ENCODE measurements at places on chromosomes 1 and 21.

DNA sequence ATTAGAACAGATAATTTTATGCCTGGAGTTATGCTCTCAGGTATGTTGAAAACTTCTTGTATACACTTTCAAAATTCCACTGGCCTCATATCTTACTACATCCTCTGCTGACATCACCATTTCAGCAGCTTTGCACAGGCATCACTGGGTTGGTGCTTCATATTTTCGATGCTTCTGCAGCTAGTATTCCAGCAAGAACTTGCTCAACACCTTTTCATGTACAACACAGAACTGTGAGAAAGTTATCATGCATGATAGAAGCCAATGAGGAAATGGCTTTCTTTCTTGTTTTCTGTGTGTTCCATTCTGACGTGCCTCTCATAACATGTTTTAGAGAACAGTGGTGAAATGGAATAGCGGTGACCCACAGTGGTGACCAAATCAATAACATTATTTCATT is 5.1 kb upstream of the GBP5 start:
- no peak for DNase-seq

- DNase-seq, result no peak
Observed at GRCh38 chr1:27306892-27307761, 14.8 kb upstream of the TMEM222 start.

GRCh38 chr1:156726549-156727226 is 1.6 kb upstream of the METTL25B start:
- DNase-seq, result no peak

DNA sequence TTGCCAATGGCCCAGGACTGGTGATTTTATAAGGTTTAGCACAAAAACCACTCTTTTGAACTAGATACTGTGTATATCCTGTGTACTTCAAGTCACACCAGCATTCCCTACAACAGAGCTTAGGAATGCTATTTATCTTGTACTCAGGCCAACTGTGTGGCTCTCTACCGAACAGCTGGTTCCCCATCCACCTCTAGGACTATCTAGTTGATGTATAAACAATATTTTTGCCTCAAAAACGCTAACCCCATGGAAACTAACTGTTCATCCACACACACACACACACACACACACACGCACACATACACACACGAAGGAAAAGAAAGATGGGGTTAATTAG is 28.7 kb upstream of the SLC45A3 start:
- no peak for DNase-seq

Measured in umbilical cord (tissue), 2 donors.